ENCODE measurements at places on chromosomes 7 and 10. TPM values are rescaled to one million over a fixed set of nuclear protein-coding genes. Genes with fewer than 3 reads are reported as not detected.
A peak's percentile ranks its signal among the peaks of the same experiment; 100 is the strongest.

DNA sequence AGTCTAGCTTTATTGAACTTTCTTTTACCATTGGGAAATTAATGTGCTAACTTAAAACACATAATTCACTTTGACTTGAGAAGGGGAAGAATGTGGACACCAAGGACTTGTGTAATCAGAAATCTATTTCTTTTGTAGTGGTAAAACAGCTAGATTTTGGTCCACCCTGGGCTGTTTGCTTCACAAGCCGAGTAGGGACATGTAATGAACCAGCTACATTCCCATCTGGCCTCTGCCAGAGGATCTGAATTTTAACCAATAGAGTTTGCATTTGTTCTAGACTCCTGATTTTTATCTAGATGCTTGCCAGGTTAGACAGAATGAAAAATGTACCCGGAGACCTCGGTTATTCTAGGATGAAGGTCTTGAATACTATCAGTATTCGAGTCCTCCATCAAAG, 1.9 kb downstream of the CACNB2 start:
- no peaks in the 10 kb centered on the region for H3K36me3 ChIP-seq
- peaks cover 12% of the 10 kb centered on the region for H3K27me3 ChIP-seq
- DNase-seq = no peak
- H3K4me1 ChIP-seq = peaks cover 9% of the 10 kb centered on the region
- H3K4me3 ChIP-seq = no peak overlapping the region
- no peak overlapping the region for H3K27ac ChIP-seq

DNA sequence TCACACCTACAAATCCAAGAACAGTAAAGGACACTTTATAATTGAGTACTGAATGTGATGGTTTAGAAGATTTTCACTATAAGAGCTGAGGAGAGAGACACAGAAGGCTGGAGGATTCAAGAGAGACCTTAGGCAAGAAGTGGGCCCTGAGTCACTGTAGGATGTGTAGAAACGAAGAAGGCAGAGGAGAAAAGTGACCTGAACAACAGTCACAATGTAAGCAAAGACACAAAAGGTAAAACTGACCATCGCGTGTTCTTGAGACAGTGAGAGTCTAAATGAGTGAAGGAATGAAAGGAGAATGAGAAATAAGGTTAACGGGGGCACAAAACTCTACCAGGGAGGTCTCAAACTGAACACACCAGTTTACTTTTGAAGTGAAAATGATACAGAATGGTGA, 298.2 kb upstream of the LRGUK start:
- no peak overlapping the region for H3K4me3 ChIP-seq
- no peaks in the 10 kb centered on the region for H3K27me3 ChIP-seq
- H3K36me3 ChIP-seq = no peaks in the 10 kb centered on the region
- no peak for DNase-seq
- H3K27ac ChIP-seq = no peak overlapping the region

- no peak for DNase-seq
- H3K27me3 ChIP-seq = no peaks in the 10 kb centered on the region
- no peak overlapping the region for H3K4me3 ChIP-seq
Observed at GRCh38 chr10:47034441-47035051, 123.3 kb downstream of the PTPN20 start.

- no peak for DNase-seq
- H3K4me1 ChIP-seq = peaks cover 10% of the 10 kb centered on the region
- H3K36me3 ChIP-seq = peaks cover 3% of the 10 kb centered on the region
- no peak overlapping the region for H3K4me3 ChIP-seq
- H3K27me3 ChIP-seq = no peaks in the 10 kb centered on the region
Observed at GRCh38 chr10:17659365-17659764, 15.4 kb downstream of the STAM start.

- no peaks in the 10 kb centered on the region for H3K27me3 ChIP-seq
- no peak overlapping the region for H3K4me3 ChIP-seq
- DNase-seq = no peak
- peaks cover 33% of the 10 kb centered on the region for H3K4me1 ChIP-seq
- H3K27ac ChIP-seq = no peak overlapping the region
Observed at GRCh38 chr7:34042406-34042805, 137.1 kb downstream of the BMPER start.

DNA sequence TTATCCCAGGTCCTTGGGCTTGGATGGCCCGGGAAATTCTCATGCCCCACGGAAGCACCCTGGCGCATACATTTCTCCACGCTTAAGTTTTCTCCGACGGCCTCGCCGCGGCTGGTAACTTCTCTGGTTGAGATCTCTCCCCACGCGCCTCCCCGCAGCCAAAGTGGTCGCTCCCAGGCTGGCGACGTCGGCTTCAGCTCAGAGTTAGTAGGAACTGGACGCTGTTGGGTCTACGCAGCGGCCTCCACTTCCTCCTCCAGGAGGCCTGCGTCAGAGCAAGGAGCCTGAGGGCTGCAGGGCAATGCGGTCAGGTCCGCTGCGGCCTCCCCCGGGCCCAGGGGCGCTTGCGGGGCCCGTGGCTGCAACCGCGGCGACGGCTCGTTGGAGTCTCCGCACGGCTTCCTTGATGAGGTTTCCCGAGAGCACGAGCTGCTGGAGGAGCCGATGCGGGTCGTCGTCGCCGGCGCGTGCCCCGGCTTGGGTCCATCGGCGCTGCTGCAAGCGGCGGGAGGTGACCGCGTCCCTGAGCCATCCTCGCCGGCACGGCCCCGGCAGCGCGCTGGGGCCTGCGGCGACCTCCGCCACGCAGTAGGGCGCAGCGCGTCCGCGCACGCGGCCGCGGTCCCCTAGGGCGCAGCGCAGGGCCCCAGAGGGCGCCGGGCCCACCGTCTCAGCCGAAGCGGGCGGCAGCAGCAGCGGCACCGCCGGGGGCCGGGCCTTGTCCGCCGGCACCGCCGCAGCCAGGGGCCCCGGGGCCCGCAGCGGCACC, 744 bp downstream of the FRAT2 start:
- H3K27me3 ChIP-seq = peaks cover 15% of the 10 kb centered on the region
- peaks cover 2% of the 10 kb centered on the region for H3K4me1 ChIP-seq
- H3K4me3 ChIP-seq = peak overlapping the region; percentile 89
- DNase-seq = peak; percentile 38

INHBA gene
- total RNA-seq = 23.2 TPM
